ENCODE measurements at places on chromosomes 4 and X.

DNA sequence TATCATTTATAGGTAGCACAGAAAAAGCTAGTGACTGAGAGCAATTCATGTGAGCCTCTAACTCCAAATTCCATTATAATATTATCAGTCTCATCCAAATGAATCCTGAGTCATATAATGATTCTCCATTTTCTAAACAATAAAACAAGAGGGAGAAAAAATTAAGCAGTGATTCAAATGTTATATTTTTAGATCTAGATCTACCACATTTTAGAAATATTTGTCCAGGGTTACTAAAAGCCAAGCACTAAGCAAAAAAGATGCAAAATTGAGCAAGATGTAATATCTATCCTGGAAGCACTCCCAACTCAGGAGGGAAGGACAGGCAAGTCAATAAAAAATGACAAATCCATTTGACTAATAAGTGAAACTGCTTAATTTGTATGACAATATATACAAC is 172.8 kb downstream of the FBXW7 start:
- no peak for DNase-seq

- no peak for DNase-seq
These were observed 66.8 kb upstream of the LSM6 start for GRCh38 chr4:146108756-146109155.

GRCh38 chr4:66219401-66219800 is 549.1 kb upstream of the EPHA5 start:
- DNase-seq, result no peak

DNA sequence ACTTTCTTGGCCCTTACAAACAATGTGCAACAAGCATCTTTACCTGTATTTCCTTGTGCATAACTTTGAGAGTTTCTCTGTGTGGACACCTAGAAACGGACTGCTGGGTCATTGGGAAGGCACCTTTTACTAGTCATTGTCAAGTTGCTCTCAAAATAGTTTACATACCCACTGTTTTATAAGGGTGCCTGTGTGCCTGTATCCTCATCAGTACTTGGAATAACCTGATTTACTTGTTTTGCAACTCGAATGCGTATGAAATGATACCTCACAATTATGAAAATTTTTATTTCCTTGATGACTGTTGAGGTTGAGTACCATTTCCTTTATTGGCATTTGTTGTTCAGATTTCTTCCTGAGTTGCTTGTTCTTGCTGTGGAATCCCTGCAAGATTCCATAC is 150.8 kb downstream of the STIM2 start:
- no peak for DNase-seq

GRCh38 chr4:3862640-3863420 is 96.6 kb downstream of the ADRA2C start:
- no peak for DNase-seq

GRCh38 chrX:115467961-115468360 is 93.0 kb upstream of the PLS3 start:
- no peak for DNase-seq

- DNase-seq, result no peak
These were observed 41.5 kb downstream of the DCTD start for GRCh38 chr4:182875453-182876405.

DNA sequence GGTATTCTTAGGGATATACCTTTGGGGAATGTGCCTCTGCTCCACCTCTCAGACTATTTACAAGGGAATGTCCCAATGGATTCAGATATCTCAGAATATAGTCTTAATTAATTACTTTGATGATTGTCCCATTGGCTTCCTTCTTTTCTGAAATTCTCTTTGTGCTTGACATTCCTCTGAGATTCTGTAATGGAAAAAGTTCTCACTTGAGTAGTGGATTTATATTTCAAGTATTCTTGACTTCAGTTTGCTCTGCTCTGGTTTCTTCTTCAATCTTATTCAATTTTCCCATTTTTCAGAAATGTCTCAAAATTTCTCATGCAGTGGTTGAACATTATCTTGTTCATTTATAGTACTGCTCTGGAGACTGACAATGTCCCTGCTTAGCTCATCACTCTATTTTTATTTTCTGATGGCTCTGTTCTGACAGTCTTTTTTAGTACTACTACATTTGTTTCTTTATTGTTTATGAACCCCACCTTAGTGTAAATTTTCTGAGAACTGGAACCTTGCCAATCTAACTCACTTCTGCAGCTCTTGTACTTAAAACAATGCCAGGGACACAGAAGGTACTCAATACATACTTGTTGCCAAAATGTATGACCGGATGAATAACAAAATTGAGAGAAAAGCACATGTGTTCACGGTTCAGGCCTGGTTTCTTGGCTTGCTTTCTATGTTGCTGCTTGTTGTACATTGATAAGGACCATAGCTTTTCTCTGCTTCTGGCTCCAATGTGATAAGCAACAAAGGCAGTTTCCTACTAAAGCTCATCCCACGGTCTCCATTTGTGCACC is 471.7 kb downstream of the GASK1B start:
- no peak for DNase-seq

GRCh38 chr4:112942077-112942476 is 107.4 kb upstream of the ANK2 start:
- no peak for DNase-seq

DNA sequence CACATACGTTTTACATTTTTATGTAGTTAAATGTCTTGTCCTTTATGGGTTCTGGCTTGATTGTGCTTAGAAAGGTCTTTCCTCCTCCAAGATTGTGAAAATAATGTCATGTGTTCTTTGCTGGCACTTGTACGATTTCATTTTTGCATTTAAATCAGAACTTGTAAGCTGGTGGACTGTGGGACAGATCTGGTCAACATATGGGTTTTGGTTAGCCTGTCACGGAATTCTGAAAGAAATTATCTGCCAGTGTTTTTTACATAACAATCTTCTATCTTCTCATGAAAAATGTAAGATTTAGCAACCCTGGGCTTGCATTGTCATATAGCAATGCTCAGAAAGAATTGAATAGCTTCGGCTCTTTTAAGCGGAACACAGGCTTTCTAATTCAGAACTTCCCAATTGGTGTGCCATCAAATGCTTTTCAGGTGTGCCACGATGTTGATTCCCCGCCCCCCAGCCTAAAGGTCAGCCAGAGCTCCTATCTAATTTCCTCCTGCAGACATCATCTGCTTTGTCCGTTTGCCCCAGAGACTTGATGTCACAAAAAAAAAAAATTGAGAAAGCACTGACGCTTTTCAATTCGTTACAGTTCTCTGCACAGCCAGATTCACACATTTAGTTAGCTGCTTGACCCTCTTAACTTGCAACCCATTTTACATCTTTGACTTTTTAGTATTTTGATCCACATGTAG is 16.2 kb downstream of the AFF1 start:
- no peak for DNase-seq

- no peak for DNase-seq
These were observed 28.1 kb downstream of the ZNF81 start for GRCh38 chrX:47864785-47865184.

DNA sequence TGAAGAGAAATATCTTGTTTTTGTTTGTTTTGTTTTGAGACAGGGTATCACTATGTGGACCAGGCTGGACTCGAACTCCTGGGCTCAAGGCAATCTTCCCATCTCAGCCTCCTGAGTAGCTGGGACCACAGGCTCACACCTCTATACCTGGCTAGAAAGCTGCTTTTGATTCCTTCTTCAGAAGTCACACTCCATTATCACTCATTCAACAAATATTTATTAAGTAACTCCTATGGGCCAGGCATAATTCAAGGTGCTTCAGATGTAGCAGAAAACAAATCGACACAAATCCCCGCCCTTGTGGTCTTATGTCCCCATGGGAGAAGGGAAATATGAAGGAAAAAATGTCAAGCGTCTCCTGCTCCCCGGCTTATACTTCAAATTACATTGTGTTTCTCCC is 72.6 kb upstream of the DHX15 start:
- DNase-seq, result no peak

DNA sequence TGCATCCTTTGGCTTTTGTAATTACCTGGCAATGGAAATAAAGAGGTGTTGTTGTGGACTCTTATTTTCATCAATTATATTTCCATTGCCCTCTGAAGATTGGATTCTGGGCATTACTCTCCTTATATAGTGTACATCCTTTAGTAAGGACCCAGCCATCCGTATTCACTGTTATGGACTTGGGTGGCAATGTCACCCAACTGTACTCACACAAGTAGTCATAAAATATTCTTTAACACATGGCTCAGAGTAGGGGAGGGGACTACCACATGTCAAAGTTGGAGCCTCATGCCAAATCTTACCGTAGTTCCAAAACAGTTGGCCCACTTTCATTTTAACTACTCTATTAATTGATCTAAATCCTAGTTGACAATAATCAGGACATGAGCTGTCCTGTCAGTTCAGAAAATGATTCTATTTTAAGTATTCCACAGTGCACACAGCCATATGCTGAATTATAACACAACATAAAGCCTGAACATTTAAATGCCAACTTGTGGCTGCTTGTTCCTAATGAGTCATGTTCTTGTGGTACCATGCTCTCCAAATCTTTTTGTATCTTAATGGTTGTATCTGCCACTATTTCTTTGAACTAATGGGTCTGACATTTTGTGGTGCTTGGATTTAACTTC is 4.9 kb downstream of the FRAS1 start:
- DNase-seq, result no peak

DNA sequence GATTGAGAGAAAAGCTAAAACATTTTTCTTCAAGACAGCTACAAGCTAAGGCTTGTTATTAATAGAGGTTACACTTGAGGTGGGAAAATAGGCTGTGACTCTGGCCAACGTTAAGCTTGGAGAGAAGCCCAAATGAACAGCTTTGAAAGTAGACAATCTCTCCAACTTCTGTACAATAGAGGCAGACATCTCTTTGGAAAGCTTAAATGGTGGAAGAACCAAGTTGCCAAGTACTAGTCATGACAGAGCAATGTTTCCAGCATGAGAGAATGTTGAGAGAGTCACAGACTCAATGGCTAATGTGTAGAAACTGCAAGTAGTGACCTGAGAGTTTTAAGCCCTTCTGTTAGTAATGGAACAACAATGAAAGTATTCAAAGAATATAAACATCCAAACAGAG is 298.1 kb downstream of the INPP4B start:
- DNase-seq, result no peak

GRCh38 chr4:26365537-26366150 is 44.8 kb downstream of the RBPJ start:
- DNase-seq, result no peak

DNA sequence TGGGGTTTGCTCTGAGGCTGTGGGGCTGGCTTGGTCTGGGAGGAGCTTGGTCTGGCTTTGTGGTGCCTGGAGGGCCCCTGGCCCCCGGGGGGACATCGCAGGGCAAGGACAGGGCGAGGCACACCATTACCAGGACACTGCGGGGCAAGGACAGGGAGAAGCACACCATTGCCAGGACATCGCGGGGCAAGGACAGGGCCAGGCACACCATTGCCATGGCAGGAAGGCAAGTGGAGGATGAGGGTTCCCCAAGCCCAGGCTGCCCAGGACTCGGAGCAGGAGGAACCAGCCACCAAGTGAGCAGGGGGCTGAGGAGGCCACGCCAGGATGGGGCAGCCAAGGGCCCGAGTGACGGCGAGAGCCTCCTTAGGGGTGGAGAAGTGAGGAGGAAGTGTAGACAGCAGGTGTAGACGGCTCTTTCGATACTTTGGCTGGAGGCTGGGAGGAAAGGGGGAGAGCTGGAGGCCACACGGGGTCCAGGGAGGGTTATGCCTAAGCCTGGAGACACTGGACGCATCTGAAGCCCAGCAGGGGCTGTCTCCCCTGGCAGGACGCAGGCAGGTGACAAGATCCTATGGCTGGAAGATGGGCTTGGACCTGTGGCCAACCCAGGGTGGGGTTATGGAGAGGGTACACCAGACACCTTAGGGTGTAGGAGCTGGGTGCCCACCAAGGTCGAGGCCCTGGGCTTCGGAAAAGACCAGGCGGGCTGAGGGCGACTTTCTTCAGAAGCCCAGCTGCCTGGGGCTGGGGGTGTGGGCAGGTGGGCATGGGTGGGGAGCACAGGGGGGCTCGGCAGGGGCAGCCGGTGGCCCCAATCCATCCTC is 7.3 kb downstream of the NKX1-1 start:
- DNase-seq, result no peak

- DNase-seq, result no peak
These were observed 38.6 kb upstream of the AMELX start for GRCh38 chrX:11254417-11255109.

GRCh38 chrX:110123331-110123782 is 120.4 kb downstream of the TMEM164 start:
- DNase-seq, result no peak

DNA sequence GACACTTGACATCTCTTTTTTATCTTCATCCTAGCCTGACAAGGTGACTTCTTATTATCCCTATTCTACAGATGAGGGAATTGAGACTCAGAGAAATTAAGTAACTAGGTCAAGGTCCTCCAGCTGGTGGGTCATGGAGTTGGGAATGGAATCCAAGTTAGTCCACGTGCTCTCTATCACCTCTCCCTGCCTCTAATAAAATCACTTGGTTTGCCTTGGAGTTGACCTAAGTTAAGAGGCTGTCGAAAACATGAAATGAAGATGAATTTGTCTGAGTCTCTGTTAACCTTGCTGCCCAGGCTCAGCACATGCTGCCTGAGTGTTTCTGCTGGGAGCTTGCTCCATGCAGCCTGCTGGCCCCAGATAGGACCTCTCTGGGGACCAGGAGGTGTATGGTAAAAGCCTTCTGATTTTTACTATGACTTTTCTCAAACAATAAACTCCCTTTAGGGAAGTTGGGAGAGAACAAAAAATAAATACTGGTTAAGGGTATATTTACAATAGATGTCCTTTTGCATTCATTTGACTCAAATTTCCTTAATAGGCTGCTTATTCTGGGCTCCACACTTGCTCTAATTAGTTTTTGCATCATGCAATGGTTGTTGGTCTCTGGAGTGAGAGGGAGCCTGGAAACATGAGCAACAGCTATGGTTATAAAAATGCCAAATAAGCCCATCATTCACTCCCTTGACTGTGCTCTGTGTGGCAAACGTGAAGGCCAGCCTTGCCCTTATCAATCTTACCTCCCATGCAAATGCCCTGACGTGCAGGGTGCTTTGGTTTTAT is 61.6 kb upstream of the DHX15 start:
- DNase-seq, result no peak

- no peak for DNase-seq
These were observed 17.5 kb upstream of the USP9X start for GRCh38 chrX:41067721-41068120.

DNA sequence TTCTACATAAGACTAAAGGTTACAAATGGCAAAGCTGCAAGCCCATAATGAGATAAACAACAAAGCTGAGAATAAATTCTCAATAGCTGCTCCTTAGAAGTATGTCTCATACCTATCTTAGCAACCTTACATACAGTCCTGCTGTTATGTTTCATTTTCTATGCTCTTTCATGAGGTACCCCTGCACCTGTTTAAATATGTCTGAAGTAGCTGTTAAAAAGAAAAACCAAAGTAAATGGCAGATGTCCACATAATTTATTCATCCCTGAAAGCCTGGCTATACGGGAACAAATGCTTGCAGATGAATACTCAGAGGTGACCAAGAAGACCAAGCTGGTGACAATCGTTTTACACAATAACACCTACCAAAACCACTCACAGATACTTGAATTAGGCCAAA is 22.5 kb downstream of the PPA2 start:
- DNase-seq, result no peak

DNA sequence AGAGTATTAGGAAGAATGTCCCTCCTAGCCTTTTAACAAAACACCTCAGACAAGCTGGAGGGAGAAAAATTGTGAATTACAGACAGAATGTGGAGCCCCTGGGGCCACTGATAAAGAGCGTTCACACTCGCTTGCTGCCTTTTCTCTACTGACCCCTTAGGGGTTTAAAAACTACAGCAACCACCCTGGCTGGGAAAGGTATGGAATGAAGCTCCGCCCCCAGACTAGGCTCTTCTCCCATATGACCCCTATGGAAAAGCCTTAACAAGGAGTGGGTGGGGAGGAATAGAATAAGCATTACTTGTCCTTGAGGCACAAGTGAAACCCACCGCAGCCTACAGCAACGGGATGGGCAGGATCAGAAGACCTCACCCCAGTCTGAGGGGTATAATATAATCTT is 26.3 kb downstream of the ANKRD50 start:
- DNase-seq, result no peak
